ENCODE measurements at places on chromosomes 2 and 18. TPM values are rescaled to one million over a fixed set of nuclear protein-coding genes. Genes with fewer than 3 reads are reported as not detected.

The VWA3B gene
- not detected for total RNA-seq

The GKN1 gene
- not detected for total RNA-seq

The IL1RL1 gene
- total RNA-seq, result 31.0 TPM

The KCTD1 gene
- total RNA-seq, result 13.6 TPM

The TMEM169 gene
- 0.48 TPM for total RNA-seq

The MLPH gene
- total RNA-seq, result not detected

The SPATA3 gene
- total RNA-seq, result not detected

The BUB1 gene
- total RNA-seq, result 45.4 TPM

The PROM2 gene
- 0.57 TPM for total RNA-seq

The REG3A gene
- not detected for total RNA-seq

The NPAS2 gene
- 32.3 TPM for total RNA-seq

The D2HGDH gene
- 14.0 TPM for total RNA-seq

The MSGN1 gene
- not detected for total RNA-seq

The INPP5D gene
- total RNA-seq, result 26.1 TPM

The C2orf80 gene
- not detected for total RNA-seq

The NOL4 gene
- total RNA-seq, result 0.29 TPM

The KCNG3 gene
- under 0.01 TPM for total RNA-seq

The ENOSF1 gene
- total RNA-seq, result 21.9 TPM

The SCN7A gene
- not detected for total RNA-seq

The IGFBP5 gene
- total RNA-seq, result 0.65 TPM

The DNAH6 gene
- under 0.01 TPM for total RNA-seq

The HOXD9 gene
- total RNA-seq, result 22.5 TPM

The CGREF1 gene
- total RNA-seq, result 8.5 TPM

The CNGA3 gene
- not detected for total RNA-seq

The CFAP65 gene
- total RNA-seq, result not detected

The C2orf78 gene
- not detected for total RNA-seq

The SRD5A2 gene
- not detected for total RNA-seq

The FLACC1 gene
- 0.65 TPM for total RNA-seq

The ST8SIA3 gene
- total RNA-seq, result not detected

The AGXT gene
- not detected for total RNA-seq

The NEU4 gene
- total RNA-seq, result not detected

The LCT gene
- total RNA-seq, result not detected

The OTOS gene
- not detected for total RNA-seq

The KCNJ3 gene
- not detected for total RNA-seq

The MC2R gene
- total RNA-seq, result not detected

The ANKRD36 gene
- total RNA-seq, result 47.0 TPM

The PSD4 gene
- 0.65 TPM for total RNA-seq

The OR6B2 gene
- not detected for total RNA-seq

The PLB1 gene
- total RNA-seq, result 0.33 TPM

The ZBTB14 gene
- total RNA-seq, result 14.0 TPM

The PCARE gene
- total RNA-seq, result not detected

The ACMSD gene
- not detected for total RNA-seq

The RIT2 gene
- total RNA-seq, result not detected

The SIX2 gene
- total RNA-seq, result under 0.01 TPM

The RAX gene
- total RNA-seq, result not detected

The NT5C1B gene
- total RNA-seq, result not detected

The CHRND gene
- not detected for total RNA-seq

The POTEJ gene
- total RNA-seq, result 0.65 TPM

All from vein endothelial cell (primary cell).